Cortex of kidney (tissue), 1 donor: ENCODE measurements at places on chromosomes 13 and 19.

GRCh38 chr13:71797517-71797916, 69.5 kb downstream of the DACH1 start:
- DNase-seq = no peak

DNA sequence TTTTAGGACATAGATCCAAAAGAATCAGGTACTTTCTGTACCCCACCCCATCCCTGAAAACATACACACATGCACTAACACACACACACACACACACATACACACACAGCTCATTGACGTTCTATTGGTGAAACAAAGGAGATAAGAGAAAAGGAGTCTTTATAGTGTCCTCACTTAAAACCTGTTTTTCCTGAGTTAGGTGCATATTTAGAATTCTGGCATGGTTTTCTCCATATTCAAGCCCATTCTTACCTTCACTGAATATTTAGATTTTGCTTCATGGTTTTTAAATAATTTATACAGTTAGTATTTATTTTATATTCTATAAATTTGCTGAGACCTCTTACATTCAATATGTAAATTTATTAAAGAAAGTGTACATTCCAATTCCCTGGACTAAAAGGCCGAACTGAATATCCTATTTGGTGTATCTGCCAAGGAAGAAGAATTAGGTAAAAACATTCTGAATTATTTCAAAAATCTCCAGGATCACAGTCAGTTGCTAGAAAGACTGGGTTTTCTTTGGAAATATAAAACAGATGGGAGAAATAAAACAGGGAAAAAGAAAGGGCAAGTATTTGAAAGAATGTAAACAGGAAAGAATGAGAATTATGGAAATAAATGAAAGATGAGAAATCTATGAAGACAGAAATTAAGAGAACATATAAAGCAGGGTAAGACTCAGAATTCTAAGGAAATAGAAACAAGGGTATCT, 556.2 kb downstream of the KCTD12 start:
- DNase-seq = no peak

DNA sequence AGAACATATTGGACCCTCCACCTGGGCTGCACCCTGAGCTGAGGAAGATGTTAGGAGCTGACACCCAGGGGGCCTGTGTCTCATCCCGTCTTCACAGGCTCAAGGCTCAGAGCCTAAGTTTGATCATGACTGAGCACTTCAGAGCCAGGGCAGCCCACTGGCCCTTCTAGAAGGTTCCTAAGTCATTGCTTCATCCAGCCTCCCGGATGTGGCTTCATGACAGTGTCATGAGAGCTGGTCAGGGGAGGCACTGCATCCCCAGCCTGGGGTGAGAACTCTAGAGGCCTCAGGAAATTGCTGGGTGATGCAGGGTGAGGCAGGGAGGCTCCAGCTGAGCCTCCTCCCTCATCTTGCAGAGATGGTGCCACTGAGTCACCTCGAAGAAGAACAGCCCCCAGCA, 24.9 kb upstream of the PIK3R2 start:
- no peak for DNase-seq

GRCh38 chr19:35327642-35328041, 1.3 kb upstream of the CD22 start:
- DNase-seq = no peak

GRCh38 chr13:44274771-44275205, 98.8 kb upstream of the SERP2 start:
- DNase-seq = no peak

GRCh38 chr19:7868671-7869452, 5.3 kb downstream of the PRR36 start:
- DNase-seq = no peak

DNA sequence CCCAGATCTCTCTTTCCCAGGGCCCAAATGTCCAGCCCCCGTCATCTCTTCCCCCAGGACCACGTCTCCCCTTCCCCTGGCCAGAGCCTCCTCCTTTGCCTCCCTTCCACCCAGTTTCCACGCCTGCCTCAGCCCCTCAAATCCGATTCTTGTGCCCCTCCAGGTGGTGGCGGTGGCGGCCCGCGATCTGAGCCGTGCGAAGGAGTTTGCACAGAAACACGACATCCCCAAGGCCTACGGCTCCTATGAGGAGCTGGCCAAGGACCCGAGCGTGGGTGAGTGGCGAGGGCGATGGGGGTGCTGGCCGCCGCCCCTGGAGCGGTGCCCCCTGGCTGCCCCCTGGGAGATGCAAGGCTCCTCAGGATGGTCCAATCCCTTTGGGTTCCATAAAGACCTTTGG, 1.3 kb downstream of the DHDH start:
- DNase-seq = no peak

DNA sequence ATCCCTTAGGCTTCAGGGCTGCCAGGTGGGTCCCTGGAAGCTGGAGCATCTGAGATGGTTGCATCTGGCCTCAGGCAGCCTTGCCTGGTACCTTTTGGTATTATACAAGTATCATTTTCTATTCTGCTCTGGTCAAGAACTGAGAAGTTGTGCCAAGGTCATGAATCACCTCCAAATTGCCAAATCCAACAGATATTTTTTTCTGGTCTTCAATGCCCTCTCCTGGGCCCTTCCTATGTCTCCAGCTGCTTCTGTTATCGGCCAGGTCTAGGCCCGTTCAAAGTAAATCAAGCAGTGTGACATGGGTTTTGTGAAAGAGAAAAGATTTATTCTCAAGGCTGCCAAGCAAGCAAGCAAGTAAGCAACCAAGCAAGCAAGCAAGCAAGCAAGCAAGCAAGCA, 271.1 kb upstream of the MAB21L1 start:
- DNase-seq = no peak

- no peak for DNase-seq
Measured at GRCh38 chr19:42060117-42060516, 9.9 kb downstream of the GRIK5 start.

DNA sequence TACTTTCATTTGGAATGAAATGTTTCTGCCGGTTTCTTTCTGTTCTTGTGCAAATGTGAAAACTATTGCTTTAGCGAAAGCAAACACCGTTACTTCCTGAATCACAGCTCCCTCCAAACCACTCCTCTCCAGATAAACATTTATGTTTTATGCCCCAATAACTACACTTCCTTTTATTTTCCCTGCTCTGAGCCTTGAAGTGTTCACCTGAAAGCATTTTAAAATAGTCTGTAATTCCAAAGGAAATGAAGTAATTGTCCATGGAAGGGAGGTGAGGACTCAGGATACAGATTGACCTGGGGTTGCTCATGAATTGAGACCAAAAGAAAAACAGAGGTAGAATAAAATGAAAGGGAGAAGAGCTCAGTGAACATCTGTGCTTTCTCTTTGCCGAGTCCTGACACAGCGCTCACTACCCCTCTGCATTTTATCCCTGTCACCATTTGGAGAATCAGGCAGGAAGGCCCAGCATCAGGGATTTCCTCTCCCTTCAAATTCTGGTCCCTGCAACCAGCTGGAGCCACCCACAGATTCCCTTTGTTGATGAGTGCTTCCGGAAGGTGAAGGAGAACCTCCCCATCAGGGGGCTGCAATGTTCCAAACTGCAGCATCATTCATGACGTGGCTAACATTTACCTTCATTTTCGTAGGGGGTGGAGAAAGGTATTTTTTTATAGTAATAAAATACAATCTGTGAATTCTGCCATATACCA, 171.9 kb downstream of the ITGBL1 start:
- no peak for DNase-seq

DNA sequence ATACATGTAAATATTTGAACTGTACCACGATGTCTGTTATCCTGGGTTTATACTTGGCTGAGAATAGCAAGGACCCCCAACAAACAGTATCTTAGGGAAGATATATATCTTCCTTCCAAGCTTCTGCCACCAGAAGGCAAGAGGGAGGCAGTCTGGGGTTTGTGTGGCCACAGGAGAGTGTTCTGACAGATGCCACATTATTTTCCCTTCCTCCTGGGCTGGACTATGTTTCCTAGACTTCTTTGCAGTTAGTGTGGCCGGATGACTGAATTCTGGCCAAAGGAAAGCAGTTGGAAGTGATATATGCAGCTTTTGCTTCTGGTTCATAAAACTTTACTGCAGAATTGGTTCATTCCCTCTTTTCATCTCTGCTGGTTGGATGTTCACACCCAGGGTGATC, 39.9 kb upstream of the TMTC4 start:
- no peak for DNase-seq

- no peak for DNase-seq
Measured at GRCh38 chr19:10402441-10403038, 802 bp downstream of the CDC37 start.

GRCh38 chr19:56477429-56478338, 539 bp upstream of the ZNF667 start:
- peak; percentile 30 for DNase-seq

DNA sequence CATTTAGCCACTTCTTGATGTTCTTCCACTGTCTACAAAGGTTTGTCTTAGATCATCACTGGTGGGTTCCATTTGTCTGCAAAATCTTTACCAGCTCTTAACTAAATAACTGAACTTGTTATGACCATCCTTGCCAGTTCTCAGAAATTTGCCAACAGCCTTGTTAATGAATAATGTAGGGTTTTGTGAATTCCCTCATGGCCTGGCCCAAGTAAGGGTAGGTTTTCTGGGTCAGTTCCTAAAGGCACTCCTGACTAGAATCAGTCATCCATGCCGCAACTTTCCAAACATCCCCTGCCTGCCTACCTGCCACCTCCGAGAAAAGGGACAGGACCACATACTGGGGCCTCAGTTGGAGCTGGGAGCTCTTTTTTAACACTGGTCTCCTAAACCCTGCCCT, 4.0 kb downstream of the COL4A1 start:
- no peak for DNase-seq

- no peak for DNase-seq
Measured at GRCh38 chr13:49976314-49977258, 20.3 kb upstream of the TRIM13 start.

- no peak for DNase-seq
Measured at GRCh38 chr13:112943309-112944125, 25.5 kb upstream of the MCF2L start.

DNA sequence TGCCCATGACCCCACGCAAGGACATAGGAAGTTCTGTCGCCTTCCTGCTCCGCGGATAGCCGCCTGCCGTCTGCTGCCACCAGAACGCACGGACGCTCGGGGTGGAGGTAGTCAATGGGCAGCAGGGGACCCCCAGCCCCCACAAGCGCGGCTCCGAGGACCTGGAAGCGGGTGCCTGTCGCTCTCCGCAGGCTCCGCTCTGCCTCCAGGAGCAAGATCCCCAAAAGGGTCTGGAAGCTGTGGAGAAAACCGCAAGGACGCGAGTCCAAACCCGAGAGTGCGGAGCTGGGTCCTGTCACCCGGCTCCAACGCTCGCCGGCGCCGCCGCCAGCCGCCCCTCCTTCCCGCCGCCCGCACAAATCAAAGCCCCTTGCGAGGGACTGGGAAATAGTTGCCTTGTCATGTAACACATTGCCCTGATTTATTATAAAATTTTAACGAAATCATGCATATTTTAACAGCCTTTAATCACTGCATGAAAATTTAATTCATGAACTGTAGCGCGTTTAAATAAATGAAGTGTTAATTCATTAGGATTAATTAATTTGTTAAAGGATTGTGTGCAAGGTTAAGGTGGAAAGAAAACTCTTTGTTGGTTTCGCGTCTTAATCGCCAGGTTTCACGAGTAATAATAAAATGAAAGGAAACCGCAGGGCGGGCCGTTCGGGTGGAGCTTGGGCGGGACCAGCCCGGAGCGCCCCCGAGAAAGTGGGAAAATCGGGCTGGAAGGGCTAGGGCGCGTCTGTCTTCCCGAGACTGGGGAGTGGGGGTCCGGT, 5.5 kb upstream of the POU4F1 start:
- DNase-seq = no peak

GRCh38 chr19:52716522-52716921, 18.3 kb downstream of the ZNF611 start:
- DNase-seq = no peak

GRCh38 chr13:98653463-98653985, 76.6 kb upstream of the STK24 start:
- no peak for DNase-seq

DNA sequence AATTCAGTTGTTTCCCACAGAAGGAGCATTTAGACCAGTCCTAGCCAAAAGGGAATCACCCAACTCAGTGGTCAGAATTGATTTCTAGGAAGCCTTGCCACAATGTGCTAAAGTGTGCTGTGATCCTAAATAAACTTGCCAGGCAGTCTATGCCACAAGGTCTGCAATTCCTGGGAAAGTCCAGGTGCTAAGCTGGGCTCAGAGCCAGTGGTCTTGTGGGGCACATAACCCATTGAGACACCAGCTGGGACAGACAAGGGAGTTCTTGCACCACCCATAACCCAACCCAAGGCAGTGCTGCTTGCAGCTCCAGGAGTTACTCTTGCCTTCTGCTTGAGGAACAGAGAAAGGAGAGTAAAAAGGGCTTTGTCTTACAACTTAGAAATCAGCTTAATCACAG, 489.5 kb upstream of the SPRY2 start:
- DNase-seq = no peak

DNA sequence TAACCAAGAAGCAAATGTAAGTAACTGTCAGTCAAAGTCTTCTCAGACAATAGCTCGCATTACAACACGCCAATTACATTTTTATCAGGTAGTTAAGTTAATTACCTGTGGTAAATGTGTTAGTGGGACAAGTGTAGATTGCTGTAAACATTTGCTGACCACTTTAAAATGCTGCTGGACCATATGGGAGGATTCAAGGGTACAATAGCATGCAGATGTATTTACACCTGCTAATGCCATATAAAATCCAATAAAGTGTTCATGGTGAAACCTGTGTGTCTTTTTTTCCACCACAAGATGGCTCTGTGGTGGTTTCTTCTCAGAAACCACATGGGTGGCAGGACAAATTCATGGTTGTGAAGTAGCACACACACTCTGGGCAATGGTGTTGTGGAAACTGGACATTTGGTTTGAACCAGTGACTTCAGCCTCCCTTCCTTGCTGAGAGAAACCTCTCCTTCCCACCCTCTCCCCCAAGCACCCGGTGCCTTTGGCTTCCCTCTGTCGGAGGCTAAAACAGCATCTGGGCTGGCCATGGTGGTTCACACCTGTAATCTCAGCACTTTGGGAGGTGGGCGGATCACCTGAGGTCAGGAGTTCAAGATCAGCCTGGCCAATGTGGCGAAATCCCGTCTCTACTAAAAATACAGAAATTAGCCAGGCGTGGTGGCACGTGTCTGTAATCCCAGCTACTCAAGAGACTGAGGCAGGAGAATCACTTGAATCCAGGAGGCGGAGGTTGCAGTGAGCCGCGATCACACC, 18.1 kb upstream of the GTF3A start:
- no peak for DNase-seq

DNA sequence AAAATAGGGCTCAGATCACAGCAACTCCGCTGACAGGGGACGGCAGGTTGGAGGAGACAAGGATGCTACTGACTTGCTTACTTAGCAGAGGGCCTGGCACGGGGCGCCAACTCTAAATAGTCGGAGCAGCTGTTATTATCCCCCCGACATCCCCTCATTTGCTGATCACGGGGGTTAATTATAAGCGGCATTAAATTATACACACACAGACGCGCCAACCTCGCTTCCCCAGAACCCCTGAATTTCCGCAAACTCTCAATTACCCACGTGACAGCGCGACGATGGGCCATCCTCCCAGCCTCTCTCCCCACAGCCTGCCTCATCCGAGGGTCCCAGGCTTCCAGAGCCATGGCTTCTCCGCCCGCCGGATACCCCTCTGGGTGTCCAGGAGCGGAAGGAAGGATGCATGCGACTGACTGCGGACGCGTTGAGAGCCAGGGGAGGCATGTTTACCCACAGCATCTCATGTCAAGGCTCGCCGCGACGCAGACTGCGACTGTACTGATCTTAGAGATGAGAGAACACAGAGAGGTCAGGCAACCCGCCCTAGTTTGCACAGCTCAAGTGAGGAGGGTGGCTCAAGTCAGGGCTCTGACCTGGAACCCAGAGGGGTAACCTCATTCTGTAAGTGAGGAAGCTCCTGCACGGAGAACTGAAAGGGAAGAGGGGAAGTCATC, 5.7 kb downstream of the PTPRS start:
- no peak for DNase-seq
